ENCODE measurements at places on chromosomes 1 and 21.

- DNase-seq: no peak
These were observed 37.5 kb downstream of the FBXO2 start for GRCh38 chr1:11616766-11617165.

DNA sequence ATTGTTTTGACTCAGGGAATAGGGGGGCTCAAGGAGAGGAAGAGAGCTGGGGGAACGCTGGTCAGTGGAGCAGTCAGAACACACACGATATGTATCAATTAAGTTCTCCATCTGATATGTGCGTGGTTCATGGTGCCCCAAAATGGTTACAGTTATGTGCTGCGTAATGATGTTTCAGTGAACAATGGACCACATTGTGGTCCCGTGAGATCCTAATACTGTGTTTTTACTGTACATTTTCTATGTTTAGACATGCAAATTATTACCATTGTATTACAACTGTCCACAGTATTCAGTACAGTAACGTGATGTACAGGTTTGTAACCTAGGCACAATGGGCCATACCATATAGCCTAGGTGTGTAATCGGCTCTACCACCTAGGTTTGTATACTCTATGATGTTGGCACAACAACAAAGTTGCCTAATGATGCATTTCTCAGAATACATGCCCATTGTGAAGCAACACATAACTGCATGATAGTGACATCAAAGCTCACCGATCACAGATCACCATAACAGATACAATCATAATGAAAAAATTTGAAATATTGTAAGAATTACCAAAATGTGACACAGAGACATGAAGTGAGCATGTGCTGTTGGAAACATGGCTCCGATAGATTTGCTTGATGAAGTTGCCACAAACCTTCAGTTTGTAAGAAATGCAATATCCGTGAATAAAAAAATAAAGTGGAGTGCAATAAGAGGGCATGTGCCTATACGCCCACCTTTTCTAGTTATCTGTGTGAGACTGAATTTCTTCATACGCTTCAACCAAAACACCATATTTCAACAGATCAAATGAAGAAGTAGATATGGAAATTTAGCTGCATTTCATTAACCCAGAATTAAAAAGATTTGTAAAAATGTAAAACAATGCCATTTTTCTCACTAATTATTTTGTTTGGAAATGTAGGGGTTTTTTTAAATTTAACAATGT lies 14.8 kb upstream of the TMEM54 start:
- DNase-seq: no peak

DNA sequence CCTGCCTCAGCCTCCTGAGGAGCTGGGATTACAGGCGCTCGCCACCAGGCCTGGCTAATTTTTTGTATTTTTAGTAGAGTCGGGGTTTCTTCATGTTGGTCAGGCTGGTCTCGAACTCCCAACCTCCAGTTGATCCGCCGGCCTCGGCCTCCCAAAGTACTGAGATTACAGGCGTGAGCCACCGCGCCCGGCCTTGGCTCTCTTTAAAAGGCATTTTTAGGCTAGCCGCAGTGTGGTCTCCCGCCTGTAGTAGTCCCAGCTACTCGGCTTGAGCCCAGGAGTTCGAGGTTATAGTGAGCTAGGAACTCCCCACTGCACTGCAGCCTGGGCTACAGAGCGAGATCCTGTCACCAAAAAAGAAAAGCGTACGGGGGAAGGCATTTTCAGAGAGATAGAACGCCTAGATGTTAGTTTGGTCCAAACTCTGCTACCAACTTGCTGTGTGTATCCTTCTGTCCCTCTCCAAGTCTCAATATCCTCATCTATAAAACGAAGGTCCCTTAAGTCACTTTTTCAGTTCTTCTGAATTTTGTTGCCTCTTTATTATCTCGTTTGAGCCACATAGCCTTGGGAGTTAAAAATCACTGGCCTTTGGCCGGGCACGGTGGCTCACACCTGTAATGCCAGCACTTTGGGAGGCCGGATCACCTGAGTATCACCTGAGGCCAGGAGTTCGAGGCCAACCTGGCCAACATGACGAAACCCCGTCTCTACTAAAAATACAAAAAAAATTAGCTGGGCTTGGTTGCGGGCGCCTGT lies 734 bp downstream of the MED18 start:
- DNase-seq: no peak

- DNase-seq: no peak
These were observed 17.8 kb upstream of the SLAMF1 start for GRCh38 chr1:160664573-160665051.

DNA sequence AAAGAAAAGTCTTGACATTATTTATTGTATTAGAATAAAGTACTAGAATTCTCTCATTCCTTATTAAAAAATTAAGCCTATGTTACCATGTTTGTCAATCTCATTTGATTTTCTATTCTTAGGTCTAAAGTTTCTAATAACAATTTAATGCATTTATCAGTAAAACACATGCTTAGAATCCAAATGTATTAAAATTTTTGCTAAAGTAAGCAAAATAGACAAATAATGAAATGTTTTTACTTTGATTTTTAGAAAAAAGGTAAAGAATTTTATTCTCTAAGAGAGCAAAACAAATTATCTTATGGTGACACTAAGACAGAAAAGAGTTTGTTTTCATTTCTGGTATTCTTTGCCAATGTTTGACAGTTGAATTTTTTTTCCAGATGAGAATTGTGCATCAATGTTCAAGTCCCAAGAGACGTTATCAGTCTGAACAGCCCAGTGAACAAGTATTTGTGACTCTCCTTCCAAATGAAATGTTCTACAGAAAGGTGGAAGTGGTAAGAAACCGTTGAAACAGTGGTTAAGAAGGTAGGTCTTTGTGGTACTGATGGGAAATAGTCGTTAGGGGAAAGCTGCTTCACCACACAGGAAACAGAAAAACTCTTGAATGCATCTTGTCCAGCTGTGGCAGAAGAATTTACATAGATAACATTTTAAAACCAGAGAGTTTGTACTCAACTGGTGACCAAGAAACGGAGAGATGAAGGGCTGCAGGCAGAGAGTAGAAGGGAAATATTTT lies 402.5 kb downstream of the PTPRC start:
- DNase-seq: no peak

GRCh38 chr1:205260948-205261732 lies 33.4 kb downstream of the TMCC2 start:
- no peak for DNase-seq

All from NCI-H1092 (cell line).